ENCODE measurements at places on chromosomes 5 and 9.
A peak's percentile ranks its signal among the peaks of the same experiment; 100 is the strongest.

- no peak for DNase-seq
These were observed 90.7 kb downstream of the MAMDC2 start for GRCh38 chr9:70134360-70134759.

- DNase-seq, result no peak
These were observed 11.4 kb downstream of the LAMC3 start for GRCh38 chr9:131020388-131020787.

GRCh38 chr5:157568720-157569119 is 6.9 kb downstream of the ADAM19 start:
- DNase-seq, result no peak

DNA sequence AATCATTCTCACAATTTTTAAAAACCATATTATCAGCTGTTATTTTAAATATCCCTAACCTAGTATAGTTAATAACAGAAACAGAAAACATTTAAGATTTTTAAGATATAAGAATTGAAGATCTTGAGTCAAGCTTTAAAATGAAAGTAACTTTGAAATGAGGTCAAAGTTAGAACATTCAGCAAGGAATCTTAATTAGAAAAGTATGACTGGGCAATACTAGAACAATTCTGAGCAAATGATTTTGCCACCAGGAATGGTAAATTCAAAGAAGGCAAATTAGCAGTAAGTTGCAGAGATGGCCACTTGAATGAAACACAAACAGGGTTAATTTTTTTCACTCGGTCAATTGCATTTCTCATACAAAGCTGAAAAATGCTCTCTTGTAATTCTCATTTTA is 117.9 kb downstream of the NXNL2 start:
- no peak for DNase-seq

- peak; percentile 99 for DNase-seq
These were observed 139.6 kb downstream of the RASEF start for GRCh38 chr9:82923092-82923911.

DNA sequence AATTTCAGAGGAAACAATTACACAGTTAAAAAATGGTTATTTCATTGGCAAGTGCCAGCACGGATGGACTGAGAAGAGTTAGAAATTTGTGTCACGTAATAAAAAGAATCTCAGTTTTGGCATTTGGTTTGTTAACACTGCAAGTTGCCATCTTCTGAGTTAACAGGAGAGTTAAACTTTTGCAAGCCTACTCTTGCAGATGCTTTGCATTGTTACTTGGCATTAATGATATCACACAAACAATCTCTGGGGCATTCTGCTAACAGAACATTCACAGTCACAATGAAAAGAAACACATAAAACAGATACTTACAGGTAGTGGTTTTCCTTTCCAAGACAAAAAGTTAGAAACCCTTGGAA is 647 bp downstream of the FREM1 start:
- no peak for DNase-seq

DNA sequence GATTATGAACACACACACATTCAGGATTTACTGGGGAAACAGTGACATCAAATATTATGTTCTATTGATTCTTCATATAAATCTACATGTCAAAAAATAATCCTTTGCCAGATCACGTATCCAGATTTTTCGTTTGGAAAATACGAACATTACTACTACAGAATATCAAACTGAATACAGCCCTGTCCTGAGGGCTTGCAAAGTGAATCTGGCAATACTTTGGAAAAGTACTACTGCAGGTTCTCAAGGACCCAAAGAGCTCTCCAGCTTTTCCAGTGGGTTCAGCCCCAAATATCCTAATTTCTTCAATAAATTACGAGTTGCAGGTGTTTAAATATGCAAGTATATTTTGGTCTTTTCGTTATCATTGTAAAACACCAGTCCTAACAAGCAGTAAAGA is 411 bp upstream of the NDUFS4 start:
- peak; percentile 39 for DNase-seq

DNA sequence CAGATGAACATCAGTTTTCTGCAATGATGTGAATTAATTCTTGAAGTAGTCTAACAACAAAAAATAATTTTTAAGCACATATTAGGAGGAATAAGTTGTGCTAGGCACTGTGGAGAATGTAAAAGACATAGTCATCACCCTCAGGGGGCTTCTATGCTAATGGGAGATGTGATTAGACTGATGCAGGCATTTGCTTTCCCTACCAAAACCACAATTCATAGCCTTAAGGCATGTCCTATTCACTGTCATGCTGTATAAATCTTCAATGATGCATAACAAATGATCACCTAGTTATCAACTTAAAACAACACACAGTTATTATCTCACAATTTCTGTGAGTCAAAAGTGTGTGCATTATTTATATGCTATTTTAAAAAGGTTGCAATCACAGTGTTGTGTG is 422.6 kb downstream of the MAN2A1 start:
- DNase-seq, result no peak

GRCh38 chr5:77391240-77391765 is 100.8 kb downstream of the WDR41 start:
- DNase-seq, result no peak

GRCh38 chr5:76690037-76690679 is 25.8 kb upstream of the F2R start:
- DNase-seq, result no peak

DNA sequence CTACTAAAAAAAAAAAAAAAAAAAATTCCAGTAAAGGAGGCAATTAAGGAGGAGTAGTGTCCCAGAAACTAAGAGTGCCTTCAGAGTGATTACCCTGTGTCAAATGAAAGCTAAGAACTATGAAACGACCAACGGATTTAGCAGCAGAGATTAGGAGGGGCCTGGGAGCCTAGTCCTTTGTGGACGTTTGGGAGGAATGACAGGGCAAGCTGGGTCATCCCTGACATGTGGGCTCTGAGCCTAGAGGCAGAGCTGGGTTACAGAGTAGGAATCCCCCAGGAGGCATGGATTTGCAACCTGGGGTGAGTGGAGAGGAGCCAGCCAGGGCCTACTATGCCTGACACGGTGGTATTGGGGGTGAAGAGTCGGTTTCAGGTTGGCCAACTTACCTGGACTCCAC is 4.3 kb upstream of the ARID3C start:
- no peak for DNase-seq

DNA sequence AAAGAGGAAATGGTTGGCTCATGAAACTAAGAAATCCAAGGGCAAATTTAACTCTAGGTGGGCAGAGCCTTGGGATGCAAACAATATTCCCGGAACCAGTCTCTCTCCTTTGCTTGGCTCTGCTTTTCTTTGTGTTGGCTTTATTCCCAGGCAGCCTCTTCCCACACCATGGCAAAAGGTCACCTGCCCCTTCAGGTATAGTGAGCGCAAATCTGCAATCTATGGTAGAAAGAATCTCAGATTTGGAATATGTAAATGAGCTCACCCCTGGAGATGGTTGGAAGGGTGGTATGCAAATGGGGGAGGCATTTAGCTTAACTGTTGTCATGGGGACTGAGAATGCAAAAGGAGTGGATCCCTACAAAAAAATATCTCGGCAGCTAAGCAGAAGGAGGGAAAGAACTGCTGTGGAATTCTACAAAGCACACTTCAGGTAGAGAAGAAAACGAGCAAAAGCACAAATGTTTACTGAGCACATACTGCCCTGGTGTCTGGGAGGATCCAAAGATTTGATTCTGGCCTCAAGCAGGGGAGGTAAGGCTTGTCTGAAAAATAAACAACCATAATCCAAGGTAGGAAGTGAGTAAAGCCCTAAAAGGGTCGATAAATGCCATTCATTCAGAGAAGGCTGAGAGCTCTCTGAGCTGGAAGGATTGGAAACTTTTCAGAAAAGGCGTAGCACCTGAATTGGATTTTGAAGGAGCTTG is 139.7 kb downstream of the TLE1 start:
- no peak for DNase-seq

GRCh38 chr9:79701651-79702050 is 129.9 kb downstream of the TLE4 start:
- DNase-seq, result no peak

GRCh38 chr9:123372766-123373446 is 16.9 kb downstream of the CRB2 start:
- DNase-seq, result no peak

GRCh38 chr5:111756581-111757354 is at the start of gene NREP:
Gene NREP (minus strand): TSS chr5:111757194. CDS start chr5:111755772, 1,422 bp downstream.
- peak; percentile 67 for DNase-seq

DNA sequence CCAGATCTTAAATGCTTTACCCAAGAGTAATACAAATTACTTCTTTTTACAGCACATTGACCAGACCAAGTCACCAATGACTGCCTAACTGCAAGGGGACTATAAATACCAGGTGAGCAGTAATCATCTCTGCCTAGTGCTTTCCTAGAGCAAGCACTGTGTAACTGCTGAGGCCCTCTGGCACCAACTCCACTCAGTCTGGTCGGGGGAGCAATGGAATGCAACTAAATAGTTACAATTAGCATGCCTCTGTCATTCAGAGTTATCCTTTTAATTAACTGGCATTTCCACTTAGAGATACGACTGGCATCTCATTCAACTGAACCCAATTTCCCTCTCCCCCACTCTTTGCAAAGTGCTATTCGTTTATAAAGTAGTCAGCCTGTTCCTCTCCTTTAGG is 1309.1 kb upstream of the DMAC1 start:
- no peak for DNase-seq

GRCh38 chr9:14769230-14769571 is 46.7 kb upstream of the CER1 start:
- DNase-seq, result peak; percentile 85

DNA sequence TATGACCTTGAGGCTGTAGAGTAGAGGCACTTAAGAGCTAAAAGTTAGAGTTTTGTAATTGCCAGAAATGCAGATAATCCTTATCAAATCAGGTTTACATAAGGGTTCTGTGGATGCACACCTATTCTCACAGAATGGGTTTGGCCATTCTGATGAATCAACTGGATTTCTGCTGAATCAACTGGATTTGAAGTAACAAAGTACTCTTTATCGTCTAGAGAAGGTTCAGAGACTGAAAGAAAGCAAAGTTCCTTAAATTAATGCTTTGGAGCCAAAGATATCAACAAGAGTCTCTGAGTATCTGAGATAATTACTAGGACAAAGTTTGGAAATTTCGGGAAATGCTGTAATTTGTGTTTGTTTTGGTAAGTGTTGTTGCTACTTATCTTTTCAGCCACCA is 669.6 kb upstream of the ZNF608 start:
- no peak for DNase-seq

DNA sequence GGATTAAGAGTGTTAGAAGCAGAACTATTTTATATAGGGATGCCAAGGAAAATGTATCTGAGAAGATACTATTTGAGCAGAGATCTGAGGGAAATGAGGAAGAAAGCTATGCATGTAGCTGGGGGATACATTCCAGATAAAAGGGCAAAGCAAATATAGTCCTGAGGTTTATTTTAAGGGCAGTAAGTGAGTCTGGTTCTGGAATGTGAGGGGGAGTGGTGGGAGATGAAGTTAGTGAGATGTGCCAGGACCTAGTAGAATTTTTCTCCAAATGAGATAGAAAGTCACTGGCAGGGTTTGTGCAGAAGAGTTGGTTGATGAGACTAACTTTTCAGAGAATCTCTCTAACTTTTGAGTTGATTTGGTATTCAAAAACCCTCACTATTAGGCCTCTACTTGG is 374.7 kb downstream of the ADGRV1 start:
- no peak for DNase-seq

DNA sequence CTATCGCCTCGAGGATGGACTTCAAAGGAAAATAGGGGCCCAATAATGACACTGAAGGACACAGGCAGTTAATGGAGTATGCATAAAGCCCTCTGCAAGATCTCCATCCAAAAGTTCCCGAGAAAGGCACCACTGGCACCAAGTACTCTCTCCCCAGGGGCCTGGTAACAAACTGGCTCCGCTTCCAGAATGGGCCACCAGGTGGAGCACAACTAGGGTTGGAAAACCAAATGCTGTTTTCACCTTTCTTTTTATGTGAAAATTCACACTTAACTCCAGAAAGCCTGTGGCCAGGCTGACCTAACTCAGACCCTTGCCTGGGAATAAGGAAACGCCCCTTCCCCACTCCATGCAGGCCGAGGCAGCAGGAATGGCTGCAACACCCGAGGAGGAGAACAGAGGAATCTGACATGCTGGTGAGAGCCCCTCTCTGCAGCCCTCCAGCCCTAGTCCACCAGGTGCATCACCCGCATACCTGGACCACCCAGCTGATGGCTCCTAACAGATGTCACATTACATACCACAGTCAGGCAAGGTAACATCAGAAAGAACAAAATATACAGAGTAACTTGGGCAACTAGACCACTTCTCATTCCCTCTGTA is 42.8 kb downstream of the CAMSAP1 start:
- peak; percentile 70 for DNase-seq

- peak; percentile 43 for DNase-seq
These were observed 302.5 kb downstream of the MLLT3 start for GRCh38 chr9:20319641-20320337.

DNA sequence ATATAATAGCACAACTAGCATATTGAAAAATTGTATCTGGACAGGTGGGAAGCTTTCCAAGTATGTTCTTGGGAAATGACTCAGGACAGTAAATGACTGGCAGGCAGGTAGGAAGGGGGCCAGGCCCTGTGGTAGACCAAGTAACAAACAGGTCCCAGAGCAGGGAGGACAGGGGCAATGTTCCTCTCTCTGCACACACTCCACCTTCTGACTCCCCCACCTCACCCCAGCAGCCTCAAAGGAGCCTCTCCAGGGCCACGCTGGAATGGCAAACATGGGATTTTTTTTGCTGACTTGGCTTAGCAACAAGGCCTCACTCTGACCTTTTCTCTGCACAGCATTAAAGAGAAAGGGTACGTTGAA is 31.1 kb upstream of the IQGAP2 start:
- DNase-seq, result no peak

- DNase-seq, result peak; percentile 34
These were observed 5.0 kb downstream of the SERINC5 start for GRCh38 chr5:80250801-80251200.

DNA sequence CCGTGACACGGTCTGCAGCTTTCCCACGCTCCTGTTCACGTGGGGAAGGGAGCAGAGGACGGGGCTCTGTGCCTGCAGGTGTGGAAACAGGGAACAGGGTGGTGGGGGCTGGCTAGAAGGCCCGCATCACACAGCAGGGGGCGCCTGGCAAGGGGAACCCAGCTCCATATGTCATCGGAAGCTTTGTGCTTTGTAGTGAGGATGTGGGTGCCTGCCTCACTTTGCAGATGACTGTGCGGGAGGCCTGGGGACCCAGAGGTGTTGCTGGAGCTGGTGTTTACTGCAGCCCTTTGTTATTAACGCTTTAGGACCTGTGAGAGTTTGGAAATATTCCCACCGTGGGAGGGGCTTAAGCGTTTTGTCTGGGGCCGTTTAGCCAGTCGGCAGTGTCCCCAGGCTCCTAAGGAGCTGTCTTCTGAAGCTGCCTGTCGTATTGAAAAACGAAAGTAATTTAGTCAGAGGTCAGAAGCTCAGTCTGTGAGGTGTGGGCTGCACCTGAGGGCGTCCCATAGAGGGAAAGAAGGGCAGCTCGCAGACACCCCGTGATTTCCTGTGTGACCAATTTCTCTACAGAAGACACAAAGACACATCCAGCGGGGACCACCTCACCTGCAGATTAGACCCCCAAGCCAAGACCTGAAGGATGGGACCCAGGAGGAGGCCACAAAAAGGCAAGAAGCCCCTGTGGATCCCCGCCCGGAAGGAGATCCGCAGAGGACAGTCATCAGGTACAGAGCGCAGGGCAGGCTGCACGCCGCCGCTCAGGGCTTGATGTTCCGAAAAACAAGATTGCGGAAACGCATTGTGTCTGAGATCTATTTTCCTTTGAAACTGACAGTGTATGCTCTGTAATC is 9.1 kb downstream of the MAN1B1 start:
- no peak for DNase-seq

GRCh38 chr5:80082281-80082680 is 47.1 kb downstream of the THBS4 start:
- no peak for DNase-seq

- peak; percentile 89 for DNase-seq
These were observed 2.5 kb upstream of the MSMP start for GRCh38 chr9:35756275-35757225.

- DNase-seq, result no peak
These were observed 92.6 kb downstream of the LIFR start for GRCh38 chr5:38463634-38464521.
